ENCODE measurements at places on chromosomes 4 and X.

GRCh38 chr4:98421111-98421510 lies 159.9 kb downstream of the RAP1GDS1 start:
- DNase-seq = peak; percentile 47

DNA sequence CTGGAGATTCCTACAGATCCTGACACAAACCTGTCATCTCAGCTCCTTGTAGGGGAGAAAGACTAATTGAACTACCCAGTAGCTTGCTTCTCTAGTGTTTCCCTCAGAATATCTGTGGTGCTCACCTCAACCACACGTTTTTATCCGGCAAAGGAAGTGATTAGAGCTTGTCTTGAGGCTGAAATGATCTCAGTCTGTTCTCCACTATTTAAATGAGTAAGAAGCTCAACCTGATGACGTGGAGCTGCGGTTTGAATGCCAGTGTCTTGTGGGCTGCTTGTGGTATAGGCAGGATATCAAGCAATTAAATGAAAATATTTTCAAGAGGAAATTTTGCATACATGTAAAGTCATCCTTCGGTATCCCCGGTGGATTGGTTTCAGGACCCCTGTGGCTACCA lies 270.2 kb downstream of the TLL1 start:
- peak; percentile 37 for DNase-seq

DNA sequence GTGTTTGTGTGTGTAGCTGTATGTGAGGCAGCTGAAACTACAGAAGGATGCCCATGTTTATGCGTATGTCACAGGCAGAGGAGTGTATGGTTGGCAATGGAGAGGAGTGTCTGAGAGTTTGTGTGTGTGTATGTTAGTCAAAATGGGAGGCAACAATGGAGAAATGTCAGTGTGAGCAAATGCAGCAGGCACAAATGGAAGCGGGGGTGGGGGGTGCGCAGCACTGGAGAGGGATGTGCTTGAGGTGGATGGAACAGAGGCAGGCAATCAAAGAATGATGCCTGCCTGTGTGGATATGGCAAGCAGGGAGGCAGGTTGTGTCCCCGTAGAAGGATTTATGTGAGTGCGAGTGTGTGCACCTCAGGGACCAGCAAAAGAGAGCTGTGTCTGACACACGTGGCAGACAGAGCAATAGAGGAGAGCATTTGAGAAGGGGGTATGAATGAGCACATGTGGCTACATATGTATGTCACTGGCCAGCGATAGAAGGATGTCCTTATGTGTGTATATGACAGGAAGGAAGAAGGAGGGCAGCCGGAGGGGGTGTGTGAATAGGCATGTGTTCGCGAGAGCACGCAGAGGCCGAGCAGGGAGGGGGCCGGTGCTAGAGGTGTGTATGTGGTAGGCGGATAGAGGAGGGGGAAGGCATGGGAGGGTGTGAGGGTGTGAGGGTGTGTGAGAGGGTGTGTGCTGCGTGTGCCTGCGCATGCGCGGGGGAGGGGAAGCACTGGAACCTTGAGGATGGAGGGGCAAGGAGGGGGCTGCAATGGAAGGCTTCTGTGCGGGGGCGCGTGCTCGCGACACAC lies 1.1 kb downstream of the PJA1 start:
- DNase-seq = no peak

DNA sequence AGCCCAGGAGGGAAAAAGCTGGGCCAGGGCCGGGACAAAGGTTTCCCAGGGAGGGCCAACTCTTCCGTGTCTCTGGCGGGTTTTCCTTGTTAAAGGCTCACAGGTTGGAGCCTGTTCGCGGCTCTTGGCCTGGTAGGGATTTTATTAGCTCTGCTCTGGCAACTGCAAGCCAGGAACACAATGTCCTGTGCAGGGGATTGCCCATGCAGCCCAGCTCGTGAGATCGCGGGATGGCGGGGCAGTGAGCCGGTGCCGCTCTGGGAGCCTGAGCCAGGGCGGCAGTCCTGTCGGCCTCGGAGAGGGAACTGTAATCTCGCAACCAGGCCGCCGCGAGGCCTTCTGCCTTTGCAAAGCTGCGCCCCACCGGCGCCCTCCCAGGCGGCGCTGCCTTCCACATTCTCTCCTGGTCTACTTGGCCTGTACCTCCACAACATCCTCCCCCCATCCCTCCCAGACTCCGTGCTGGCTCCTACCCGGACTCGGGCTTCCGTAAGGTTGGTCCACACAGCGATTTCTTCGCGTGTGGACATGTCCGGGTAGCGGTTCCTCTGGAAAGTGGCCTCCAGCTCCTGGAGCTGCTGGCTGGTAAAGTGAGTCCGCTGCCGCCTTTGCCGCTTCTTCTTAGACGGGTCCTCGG lies 2.1 kb downstream of the PITX2 start:
- DNase-seq = no peak

GRCh38 chr4:125091-125771 lies 930 bp downstream of the ZNF718 start:
- DNase-seq = no peak

Measured in AG04449 (cell line).